Dorsolateral prefrontal cortex (tissue), 122 donors: ENCODE measurements at places on chromosomes 6 and 20. TPM values are rescaled to one million over a fixed set of nuclear protein-coding genes. Genes with fewer than 3 reads are reported as not detected.

The CDH26 gene
- 11.8 TPM for total RNA-seq

The SCRT2 gene
- total RNA-seq, result 2.7 TPM

The ZSCAN23 gene
- total RNA-seq, result 5.4 TPM

The CASP8AP2 gene
- total RNA-seq, result 26.7 TPM

The CYP39A1 gene
- 8.4 TPM for total RNA-seq

The FAM162B gene
- 15.2 TPM for total RNA-seq

The RAET1L gene
- total RNA-seq, result not detected

The TMEM74B gene
- 15.7 TPM for total RNA-seq

The DSP gene
- 2.2 TPM for total RNA-seq

The FERMT1 gene
- total RNA-seq, result 4.1 TPM

The TBXT gene
- not detected for total RNA-seq

The ORC3 gene
- total RNA-seq, result 36.1 TPM

The LY6G6D gene
- not detected for total RNA-seq

The XPO5 gene
- total RNA-seq, result 48.0 TPM

The ULBP2 gene
- total RNA-seq, result 2.7 TPM

The ME1 gene
- total RNA-seq, result 20.6 TPM

The SULF2 gene
- 45.7 TPM for total RNA-seq

The C20orf204 gene
- 5.0 TPM for total RNA-seq

The ZBTB22 gene
- total RNA-seq, result 32.3 TPM

The GTF2H4 gene
- total RNA-seq, result 47.2 TPM

The EEF1E1 gene
- 25.5 TPM for total RNA-seq

The OPRL1 gene
- total RNA-seq, result 20.1 TPM

The PLG gene
- 1.4 TPM for total RNA-seq

The CD93 gene
- total RNA-seq, result 2.6 TPM
